Stimulated activated CD8-positive, alpha-beta memory T cell treated with anti-CD3 and anti-CD28 coated beads, Interleukin-15, amount 100 ng/mL, for 48 hours (primary cell): ENCODE measurements at places on chromosomes 1 and 21.

GRCh38 chr1:16888860-16889816 lies 6.6 kb upstream of the RNU1-2 start:
- peak; percentile 51 for DNase-seq

DNA sequence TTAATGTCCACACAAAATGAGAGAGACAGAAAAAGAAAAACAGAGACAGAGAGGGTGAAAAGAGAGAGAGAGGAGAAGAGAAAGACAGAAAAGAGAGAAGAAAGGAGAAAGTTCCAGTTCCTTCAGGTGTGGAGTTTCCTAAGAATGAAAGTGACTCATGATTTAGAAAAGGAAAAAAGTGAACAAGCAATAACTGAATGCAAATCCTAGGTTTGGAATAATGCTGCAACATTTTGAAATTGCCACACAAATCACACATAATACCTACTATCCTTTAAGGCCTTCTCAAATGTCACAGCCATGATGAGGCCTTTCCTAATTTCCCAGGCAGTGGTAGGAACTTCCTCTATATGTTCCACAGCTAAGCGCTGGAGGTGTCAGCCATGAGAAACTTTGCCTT lies 31.5 kb upstream of the XPR1 start:
- no peak for DNase-seq

DNA sequence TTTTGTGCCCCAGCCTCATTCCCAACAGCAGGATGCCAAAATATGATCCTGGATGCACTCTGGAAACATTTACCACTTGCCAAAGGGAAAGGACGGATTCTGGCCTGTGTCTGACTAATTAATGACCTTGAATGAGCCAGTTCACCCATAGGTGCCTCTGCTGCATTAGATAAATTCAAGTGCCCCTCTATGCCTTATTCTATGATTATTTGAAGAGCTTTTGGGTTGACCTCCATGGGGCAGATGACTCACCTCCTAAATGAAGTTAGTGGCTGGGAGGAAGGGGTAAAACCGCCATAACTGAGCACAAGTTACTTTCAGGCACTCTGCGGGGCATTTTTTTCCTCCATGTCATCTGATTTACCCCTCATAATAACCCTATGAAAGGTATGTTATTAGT lies 98.1 kb downstream of the CLIC6 start:
- DNase-seq: no peak

GRCh38 chr1:111920221-111921024 lies 69.0 kb downstream of the KCND3 start:
- DNase-seq: no peak

DNA sequence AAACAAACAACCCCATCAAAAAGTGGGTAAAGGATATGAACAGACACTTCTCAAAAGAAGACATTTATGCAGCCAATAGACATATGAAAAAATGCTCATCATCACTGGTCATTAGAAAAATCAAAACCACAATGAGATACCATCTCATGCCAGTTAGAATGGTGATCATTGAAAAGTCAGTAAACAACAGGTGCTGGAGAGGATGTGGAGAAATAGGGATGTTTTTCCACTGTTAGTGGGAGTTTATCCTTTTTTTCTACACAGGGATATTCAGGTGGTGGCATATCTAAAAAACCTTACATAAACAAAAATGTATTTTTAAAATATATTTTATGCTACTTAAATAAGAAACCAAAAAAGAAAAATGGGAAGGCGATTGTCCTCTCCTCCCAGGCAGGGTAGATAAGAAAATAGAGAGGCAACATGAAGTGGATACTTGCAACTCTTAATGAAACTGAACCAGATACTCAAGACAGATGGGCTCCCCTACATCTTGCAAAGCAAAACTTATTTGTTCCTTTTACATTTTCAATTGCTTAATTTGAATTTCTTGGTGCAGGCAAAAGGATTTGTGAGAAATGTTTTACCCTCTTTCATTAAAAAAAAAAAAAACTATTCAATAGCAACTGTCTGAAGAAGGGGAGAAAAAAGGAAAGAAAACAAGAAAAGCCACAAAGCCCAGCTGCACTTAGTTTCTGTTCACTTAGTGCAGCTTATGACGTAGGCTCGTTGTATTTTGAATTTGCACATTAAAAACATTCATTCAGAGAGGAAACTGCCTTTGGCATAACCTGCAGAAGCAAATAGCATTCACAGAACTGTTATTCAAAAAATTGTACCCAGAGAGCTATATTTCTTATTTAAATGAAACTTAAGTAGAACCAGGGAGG lies 36.9 kb upstream of the RGS1 start:
- DNase-seq: no peak

GRCh38 chr1:187476671-187477070 lies 647.9 kb downstream of the PLA2G4A start:
- DNase-seq: no peak

DNA sequence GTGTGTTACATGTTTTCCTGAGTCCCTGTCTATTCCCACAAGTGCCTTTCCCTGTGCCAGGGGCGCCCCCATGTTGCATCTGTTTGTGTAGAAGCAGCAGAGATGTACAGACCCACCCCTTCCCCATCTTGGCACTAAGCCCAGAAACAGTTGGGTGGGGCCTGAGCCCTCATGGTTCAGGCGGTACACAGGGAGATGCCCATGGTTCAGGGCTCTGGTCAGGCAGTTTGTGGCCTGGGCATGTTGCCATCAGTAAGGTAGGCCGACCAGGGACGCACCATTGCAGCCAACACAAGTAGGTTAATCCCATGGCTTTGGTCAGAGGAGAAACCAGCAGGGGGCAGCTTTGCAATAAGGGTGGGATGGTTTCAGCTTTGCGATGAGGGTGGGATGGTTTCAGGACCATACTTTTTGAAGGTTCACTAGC lies 914 bp upstream of the ADGRB2 start:
- no peak for DNase-seq

- no peak for DNase-seq
Measured at GRCh38 chr1:205287076-205287475, 34.5 kb downstream of the NUAK2 start.
